ENCODE measurements at places on chromosomes 6 and 20. TPM values are rescaled to one million over a fixed set of nuclear protein-coding genes. Genes with fewer than 3 reads are reported as not detected.

The SLC22A7 gene
- 0.24 TPM for polyA plus RNA-seq

The DEFB128 gene
- polyA plus RNA-seq: not detected

The RWDD2A gene
- 7.8 TPM for polyA plus RNA-seq

The PRRC2A gene
- 215 TPM for polyA plus RNA-seq

The ALDH5A1 gene
- 28.9 TPM for polyA plus RNA-seq

The SLC35D3 gene
- 0.12 TPM for polyA plus RNA-seq

The ROMO1 gene
- polyA plus RNA-seq: 62.4 TPM

The VAPB gene
- 65.8 TPM for polyA plus RNA-seq

The PLAGL2 gene
- polyA plus RNA-seq: 21.1 TPM

The RIMS4 gene
- 0.64 TPM for polyA plus RNA-seq

The FILIP1 gene
- 2.8 TPM for polyA plus RNA-seq

The IL17A gene
- polyA plus RNA-seq: not detected

The PDYN gene
- polyA plus RNA-seq: 0.40 TPM

The C6orf132 gene
- 6.3 TPM for polyA plus RNA-seq

The SYNDIG1 gene
- polyA plus RNA-seq: 9.5 TPM

The FKBP1A gene
- 409 TPM for polyA plus RNA-seq

The CCNC gene
- 93.8 TPM for polyA plus RNA-seq

The CCDC28A gene
- polyA plus RNA-seq: 31.2 TPM

The TSBP1 gene
- polyA plus RNA-seq: not detected

The PNLDC1 gene
- polyA plus RNA-seq: 1.3 TPM

The RAET1E gene
- 0.40 TPM for polyA plus RNA-seq

The SLC22A23 gene
- 12.4 TPM for polyA plus RNA-seq

The OR2H1 gene
- not detected for polyA plus RNA-seq

The NOX3 gene
- polyA plus RNA-seq: 2.2 TPM

The CLPSL1 gene
- polyA plus RNA-seq: 0.88 TPM

The FUCA2 gene
- 75.6 TPM for polyA plus RNA-seq

The CRYBG1 gene
- polyA plus RNA-seq: 39.9 TPM

The CCN5 gene
- 0.10 TPM for polyA plus RNA-seq

The TFAP2A gene
- 41.9 TPM for polyA plus RNA-seq

The LGSN gene
- polyA plus RNA-seq: 0.51 TPM

The PSORS1C2 gene
- polyA plus RNA-seq: not detected

The NR2E1 gene
- polyA plus RNA-seq: not detected

The CYB5R4 gene
- polyA plus RNA-seq: 9.6 TPM

The PDCD2 gene
- 88.5 TPM for polyA plus RNA-seq

The SOX18 gene
- polyA plus RNA-seq: 11.5 TPM

The TRDN gene
- polyA plus RNA-seq: 3.8 TPM

The DAAM2 gene
- 27.7 TPM for polyA plus RNA-seq

The ERVFRD-1 gene
- 0.16 TPM for polyA plus RNA-seq

The GRM4 gene
- polyA plus RNA-seq: 0.45 TPM

The HIVEP2 gene
- polyA plus RNA-seq: 13.7 TPM

The TMEM200A gene
- 32.6 TPM for polyA plus RNA-seq

The PTGIS gene
- polyA plus RNA-seq: 35.0 TPM

The C20orf141 gene
- polyA plus RNA-seq: not detected

The ELOVL2 gene
- polyA plus RNA-seq: 10.1 TPM

The TCF19 gene
- polyA plus RNA-seq: 17.6 TPM

The TUBB2B gene
- polyA plus RNA-seq: 141 TPM

The OXT gene
- polyA plus RNA-seq: not detected

The ZC2HC1B gene
- 0.87 TPM for polyA plus RNA-seq

The CGA gene
- polyA plus RNA-seq: 2.9 TPM

The ZCCHC3 gene
- 51.3 TPM for polyA plus RNA-seq

The TBC1D32 gene
- 17.5 TPM for polyA plus RNA-seq

The STK35 gene
- 18.8 TPM for polyA plus RNA-seq
